NCI-H1417 treated with DMSO at 0.1 percent for 48 hours (cell line): ENCODE measurements at places on chromosomes 4 and X.

DNA sequence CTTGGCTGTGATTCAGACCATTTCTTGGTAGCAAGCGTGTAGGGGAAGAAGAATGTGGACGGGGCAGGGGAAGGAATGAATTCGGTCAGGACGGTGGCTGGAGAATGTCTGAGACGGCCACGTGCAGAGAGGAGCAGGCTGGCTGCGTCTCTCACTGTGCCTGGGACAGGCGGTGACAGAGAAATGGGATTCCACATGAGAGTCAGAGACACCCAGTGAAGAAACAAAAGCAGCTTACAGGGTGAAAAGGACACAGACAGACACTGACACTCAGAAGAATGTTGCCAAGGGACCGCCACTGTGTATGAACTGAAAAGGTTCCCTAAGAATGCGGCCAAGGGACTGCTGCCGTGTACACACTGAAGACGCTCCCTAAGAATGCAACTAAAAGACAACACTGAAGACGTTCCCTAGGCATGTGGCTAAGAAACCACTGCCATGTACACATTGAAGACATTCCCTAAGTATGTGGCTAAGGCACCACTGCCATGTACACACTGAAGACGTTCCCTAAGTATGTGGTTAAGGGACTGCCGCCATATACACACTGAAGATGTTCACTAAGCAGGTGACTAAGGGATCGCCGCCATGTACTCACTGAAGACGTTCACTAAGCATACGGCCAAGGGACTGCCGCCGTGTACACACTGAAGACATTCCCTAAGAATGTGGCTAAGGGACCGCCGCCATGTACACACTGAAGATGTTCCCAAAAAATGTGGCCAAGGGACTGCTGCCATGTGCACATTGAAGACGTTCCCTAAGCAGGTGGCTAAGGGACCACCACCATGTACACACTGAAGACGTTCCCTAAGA lies 49.1 kb downstream of the DHRSX start:
- no peak for DNase-seq

DNA sequence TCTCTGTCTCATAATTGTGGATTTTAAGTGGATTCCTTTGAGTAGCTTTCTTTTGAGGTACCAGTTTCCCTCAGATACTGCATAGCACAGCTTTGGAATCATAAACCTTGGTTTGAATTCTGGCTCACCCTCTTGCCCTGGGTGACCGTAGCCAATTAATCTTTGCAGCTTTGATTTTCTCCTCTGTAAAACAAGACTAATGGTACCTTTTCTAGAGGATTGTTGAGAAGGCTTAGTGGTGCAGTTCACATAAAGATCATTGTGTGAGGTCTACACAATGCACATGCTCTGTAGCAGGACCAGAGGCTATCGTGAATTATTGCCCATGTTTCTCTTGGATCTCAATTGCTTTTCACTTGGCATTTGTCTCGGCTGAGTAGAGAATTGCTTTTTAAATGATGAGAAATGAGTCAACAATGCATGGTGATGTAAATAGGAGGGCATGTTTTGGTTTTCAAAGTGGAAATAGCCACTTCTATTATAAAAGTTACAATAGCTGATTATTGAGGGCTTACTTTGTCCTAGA lies 47.9 kb downstream of the TMEM131L start:
- no peak for DNase-seq

DNA sequence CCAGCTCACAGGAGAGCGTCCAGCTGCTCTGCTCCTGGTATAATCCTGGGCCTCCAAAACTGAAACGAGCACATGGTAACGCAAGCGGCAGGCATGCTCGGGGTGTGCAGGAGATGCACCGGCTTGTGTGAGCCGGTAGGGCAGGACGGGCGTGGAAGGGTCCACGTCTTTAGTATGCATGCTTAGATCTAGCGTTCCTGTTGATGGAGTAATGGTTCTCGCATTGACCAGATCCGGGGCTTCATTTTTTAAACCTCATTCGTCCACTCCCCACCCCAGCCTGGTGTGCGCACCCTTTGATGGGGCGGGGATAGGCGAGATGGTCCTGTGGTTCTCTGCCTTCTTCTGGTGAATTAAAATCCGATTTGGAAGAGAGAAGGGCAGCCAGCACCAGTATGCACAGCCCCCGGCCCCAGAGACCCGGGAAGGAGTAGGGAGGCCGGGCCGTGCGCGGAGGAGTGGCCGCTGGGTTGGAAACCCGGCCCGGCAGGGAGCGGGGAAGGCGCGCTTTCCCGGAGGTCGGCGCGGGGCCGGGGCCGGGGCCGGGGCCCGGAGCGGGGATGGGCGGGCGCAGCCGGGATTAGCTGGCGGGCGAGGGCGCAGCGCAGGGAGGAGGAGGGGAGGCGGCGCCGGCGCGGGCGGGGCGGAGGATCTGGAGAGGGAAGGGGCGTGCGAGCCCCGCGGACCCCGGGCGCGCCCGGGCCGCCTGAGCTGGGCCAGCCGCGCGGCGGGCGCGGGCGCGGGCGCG lies 39.9 kb downstream of the FAM149A start:
- DNase-seq: no peak

- DNase-seq: no peak
These were observed 25.8 kb upstream of the USP46 start for GRCh38 chr4:52684896-52685295.

DNA sequence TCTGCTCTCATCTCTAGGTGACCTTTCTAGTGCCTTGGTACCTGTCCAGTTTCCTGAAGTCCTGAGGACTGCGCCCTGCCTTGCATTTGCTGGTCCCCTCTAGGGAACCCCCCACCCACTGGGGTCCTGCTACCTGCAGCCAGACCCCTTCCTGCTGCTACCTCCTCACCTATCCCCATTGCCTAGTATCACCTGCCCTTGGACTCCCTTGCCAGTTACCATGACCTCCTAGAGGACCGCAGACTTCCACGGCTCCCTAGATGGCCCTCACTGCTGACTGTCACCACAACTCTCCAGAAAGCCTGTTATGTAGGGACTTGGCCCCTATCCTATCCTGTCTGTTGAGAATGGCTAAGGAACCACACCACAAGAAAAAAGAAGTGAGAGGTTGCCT lies 166.6 kb downstream of the EFNB1 start:
- no peak for DNase-seq

GRCh38 chrX:31333165-31333831 lies 261.5 kb upstream of the FTHL17 start:
- DNase-seq: no peak

- no peak for DNase-seq
These were observed 756.5 kb upstream of the AGA start for GRCh38 chr4:178198691-178199090.

GRCh38 chrX:50448565-50448964 lies 22.1 kb downstream of the DGKK start:
- no peak for DNase-seq

GRCh38 chr4:6106156-6106555 lies 87.9 kb upstream of the C4orf50 start:
- DNase-seq: no peak

DNA sequence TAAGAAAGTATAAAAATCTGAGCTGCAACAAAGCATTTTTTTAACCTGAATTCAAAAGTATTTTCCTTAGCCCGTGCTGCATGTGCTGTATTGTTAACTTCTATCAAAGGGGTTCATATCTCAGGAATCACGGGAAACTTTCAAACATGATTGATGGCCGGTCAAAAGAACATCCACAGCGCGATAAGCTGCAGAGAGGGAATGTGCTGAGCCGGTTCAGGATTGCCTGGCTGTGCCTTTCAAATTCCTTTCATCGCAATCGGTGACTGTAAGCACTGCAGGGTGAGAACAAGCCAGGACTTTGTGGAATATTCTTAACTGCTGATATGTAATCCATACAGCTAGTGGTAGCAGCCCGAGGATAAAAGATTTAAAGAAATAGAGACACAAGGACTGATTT lies 210.9 kb upstream of the NOCT start:
- no peak for DNase-seq

DNA sequence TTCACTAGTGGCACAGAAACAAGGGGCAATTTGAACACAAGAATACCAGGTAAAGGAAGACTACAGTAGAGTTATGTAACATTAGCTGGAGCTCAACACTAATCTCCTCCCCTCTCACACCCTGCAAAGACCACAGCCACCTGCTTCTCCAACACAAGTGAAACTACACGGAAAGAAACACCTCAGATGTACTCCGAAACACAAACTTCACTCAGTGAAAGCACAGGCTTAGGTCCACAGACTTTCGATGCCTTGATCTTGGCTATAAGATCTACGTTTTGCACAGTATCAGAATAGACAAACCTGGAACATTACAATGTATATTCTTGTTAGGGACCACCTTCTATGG lies 7.6 kb downstream of the ACSL1 start:
- DNase-seq: no peak

DNA sequence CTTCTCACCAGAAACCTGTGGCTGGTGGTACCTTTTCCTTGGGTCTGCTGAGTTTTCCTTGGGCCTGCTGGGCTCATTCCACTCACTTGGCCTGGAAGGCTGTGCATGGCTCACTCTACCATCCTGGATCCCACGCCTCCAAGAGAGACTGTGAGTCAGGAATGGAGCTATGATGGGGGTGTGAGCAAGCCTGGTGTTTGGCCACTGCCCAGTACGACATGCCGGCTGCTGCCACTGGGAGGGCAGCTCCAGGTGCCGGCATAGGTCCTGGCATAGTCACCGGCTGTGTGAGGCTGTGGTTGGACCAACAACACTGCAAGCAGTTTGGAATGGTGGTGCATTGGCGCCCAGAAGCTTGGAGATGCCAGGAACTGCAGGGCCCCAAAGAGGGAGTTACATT lies 721.7 kb downstream of the PCDH18 start:
- DNase-seq: no peak

DNA sequence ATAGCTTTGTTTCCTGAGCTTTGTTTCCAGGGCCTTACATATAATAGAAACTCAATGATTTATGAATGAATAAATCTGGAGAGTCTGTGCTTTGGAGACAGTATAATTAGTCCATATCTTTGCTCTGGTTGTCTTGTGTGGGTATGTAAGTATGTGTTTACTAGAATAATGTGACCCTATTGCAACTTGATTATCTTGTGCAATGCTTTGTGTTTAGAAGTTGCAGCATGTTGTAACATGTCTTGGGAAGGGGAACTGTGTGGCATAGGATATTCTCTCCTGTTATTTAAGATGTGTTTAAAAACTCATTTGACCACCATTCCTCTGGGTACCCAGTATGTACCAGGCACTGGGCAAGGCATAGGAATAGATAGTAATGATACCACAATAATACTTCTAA lies 6.1 kb downstream of the SPATA18 start:
- DNase-seq: no peak

DNA sequence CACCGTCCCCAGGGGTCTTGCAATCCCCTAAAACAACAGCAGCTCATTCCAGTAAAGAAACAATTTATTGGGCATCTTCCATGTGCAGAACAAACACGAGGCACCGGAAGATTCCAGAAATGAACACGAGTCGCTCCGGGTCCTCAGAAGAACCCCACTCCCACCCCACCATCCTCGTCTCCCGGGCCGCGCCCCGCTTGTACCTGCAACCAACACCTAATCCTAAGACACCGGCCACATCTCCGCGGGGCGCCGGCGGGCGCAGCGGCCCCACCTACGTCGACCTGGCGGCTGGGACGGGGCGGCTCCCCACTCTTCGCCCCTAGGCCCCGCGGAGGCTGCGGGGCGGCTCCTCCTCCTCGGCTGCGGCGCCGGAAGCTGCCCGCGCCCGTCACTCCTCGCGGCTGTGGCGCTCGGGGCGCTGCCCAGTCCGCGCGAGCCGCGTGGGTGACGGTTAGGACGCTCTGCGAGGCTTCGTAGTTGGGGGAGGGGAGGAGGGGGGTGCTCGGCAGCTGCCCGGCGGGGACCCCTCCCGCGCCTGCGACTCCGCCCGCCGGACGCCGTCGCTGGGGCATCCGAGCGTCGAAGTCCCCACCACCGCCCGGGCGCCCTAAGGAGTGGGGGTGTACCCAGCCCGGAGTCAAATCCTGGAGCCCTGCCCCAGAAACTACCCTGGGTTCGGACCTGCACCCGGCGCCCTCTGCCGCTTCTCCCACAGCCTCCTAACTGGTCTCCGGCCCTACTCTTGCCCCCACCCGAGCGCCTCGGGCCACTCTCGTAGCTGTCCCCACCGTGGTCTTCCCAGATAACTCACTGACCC lies at the start of gene CCDC158:
Gene CCDC158 (minus strand): TSS at position 380 of the 820 bp plus-strand sequence. CDS start 17,934 bp downstream, outside the sequence.
- no peak for DNase-seq

- no peak for DNase-seq
These were observed 315.1 kb downstream of the STK32B start for GRCh38 chr4:5366421-5366820.

DNA sequence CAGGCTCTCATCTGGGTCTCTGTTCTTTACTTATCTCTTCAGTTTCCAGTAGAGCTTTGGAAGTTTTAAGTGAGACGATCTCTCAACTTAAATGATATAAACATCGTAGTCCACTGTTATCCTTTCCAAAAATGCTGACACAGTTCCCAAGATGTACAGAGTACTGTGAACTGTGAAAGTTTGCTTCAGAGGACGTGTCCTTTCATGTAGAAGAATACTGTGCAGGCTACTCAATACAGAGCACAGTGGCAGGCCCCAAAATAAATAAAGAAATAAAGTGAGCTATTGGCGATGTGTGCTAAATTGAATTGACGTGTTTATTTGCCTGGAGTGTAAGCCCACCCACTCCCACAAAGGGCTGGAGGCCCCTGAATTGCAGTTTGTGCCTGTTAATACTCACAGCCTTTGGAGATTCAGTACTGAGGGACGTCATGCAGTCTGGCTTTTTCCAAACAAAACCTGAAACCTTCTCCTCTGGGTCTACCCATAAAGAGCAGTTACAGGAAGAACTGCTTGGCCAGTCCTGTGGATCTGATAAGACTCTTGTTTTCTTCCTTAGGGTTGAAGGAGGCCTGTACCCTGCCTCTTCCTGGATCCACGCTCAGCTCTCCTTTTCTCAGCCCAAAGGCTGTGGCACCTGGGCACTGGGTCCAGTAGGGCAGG lies 66.1 kb downstream of the SOWAHB start:
- DNase-seq: no peak

GRCh38 chrX:79482686-79483085 lies 115.6 kb upstream of the ITM2A start:
- no peak for DNase-seq

- DNase-seq: no peak
These were observed 72.4 kb downstream of the DCLK2 start for GRCh38 chr4:150150629-150151062.
